ENCODE measurements at places on chromosomes 2 and 18.

GRCh38 chr2:237217995-237218616, 132.4 kb downstream of the COPS8 start:
- no peak for DNase-seq

DNA sequence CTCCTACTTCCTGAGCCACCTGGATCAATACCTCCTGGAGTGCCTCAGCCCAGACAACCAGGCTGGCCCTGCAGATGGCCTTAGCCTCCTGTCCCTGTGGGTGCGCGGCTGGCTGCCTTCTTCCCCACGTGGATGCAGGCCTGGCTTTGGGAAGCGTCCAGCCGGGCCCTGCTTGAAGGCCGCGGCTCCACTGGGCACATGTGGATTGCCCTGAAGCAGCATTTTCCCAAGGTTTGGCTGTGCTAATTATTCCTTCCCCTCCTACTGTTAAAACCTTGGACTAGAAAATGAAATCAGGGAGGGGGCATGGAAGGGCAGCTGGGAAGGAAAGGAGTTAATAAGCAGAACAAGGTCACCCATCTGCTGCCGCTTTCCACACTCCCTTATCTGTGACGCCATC, 143.0 kb upstream of the GATA6 start:
- DNase-seq, result no peak

DNA sequence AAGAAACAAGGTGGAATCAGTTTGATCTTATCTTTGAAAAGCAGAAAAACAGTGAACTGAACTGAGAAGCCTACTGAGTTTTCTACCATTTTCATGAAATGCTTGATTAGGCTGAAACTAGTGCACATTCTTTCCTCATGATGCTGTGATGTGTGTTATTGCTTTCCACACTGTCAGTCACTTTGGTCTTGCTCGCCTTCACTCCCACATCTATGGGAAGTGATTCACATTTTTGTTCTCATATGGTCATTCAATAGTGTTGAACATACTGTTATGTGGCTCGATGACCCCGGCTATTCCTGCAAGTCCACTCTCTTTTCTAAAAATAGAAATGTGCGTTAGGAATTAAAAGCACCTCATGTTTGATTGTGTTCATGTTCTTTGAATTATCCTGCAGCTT, 129.7 kb downstream of the TGIF1 start:
- peak; percentile 51 for DNase-seq

- DNase-seq, result no peak
These were observed 261.9 kb upstream of the FSHR start for GRCh38 chr2:49416252-49416651.

DNA sequence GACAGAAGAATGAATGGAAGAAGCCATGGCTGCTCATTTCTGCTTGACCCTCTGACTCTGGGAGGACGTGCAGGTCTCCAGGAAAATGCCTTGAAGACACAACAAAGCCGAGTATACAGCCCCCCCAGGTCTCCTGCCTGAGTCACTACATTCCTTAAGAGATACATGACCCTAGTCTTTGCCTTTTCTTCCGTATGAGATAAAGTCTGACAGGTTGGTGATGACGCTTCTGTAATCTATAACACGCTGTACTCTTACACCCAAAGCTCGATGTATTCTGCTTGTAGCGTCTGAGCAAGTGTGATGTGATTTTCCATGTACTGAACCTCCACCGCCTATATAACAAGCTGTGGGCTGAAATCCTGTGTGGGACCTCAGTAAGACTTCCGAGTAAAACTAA, 77.3 kb downstream of the KCTD1 start:
- no peak for DNase-seq

DNA sequence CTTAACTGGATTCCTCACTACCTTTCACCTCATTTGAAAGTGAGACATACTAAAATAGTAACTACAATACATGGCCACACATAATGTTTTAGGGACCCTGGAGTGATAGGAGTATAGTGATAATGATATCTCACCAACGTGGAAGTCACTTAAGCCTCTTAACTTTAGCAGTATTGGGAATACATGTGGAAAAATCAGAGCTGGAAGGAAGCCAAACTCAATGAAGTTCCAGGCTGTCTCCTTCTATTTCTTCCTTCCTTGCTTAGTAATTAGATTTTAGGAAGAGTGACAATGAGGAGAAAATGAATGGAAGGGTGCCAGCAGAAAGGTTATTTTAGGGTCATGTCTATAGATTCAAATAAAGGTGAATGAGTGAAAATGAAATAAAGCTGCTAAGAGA, 387.3 kb downstream of the PLCL1 start:
- no peak for DNase-seq

- DNase-seq, result no peak
These were observed 204.2 kb upstream of the RBMS1 start for GRCh38 chr2:160697817-160698216.

DNA sequence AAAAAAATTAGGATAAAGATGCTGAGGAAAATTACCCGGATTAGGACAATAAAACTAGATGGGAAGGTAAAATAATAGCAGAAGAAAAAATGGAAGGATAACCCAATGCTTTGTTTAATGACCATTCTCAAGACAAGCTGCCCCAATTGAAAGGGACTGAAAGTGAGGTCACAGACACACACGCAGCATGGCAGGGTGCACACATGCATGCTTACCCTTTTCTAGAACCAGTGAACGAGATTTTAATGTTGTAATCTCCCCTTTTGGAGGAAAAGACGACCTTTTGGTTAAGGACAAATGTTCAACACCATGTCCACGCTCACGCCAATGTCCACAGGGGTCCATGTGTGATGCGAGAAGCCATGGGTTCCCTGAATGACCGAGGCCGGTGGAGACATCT, 70.9 kb downstream of the DDX1 start:
- DNase-seq, result no peak

- no peak for DNase-seq
These were observed 76.4 kb downstream of the AP1S3 start for GRCh38 chr2:223760838-223761502.

DNA sequence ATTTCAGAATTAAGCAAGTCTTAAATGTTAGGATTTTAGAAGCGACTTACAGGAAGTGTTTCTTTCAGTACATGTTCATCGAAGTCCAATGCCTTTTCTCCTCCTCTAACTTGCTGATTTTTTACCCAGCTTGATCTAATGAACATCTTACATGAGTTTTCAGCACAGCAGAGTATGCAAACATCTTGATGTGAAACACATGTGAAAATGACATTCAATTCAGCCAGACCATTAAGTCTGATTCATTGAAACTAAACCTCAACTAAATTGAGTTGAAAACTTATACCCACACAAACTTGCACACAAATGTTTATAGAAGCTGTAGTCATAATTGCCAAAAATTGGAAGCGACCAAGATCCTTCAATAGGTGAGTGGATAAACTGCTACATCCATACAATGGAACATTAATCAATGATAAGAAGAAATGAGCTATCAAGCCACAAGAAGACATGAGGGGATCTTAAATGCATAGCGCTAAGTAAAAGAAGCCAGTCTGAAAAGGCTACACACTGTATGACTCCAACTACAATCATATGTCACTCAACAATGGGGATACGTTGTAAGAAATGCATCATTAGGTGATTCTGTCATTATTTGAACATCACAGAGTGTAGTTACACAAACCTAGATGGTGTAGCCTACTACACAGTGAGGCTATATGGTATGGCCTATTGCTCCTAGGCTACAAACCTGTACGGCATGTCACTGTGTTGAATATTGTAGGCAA, 18.5 kb downstream of the PSTPIP2 start:
- peak; percentile 72 for DNase-seq

DNA sequence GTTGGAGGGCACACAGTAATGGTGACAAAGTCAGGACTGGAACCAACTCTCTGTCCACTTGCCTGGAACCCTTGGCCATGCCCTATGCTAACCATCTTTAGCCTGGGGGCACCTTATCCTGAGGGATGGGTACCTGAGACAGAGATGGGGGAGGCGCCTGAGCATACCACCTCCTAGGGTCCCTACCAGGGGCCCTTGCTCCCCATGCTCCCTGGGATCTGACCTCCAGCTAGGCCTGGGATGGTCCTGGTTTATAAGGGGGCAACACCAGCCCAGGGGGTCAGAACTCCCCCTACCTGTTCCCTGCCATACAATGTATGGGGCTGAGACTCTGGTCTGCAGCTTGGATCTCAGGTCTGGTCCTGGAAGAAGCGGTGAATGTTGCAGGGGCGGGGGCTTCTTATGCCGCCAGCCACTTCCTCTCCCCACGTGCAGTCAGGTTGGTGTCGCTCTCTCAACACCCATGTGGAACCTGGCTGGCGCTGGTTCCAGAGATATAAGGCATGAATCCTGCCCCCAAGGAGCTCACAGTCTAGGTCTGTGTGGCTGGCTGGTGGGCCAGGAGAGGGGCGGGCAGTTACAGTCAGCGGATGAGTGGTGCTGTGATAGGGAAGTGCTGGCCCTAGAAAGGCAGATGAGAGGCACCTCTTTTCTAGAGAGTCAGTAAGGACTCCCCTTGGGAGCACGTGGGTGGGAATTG, 3.8 kb upstream of the TOGARAM2 start:
- no peak for DNase-seq

DNA sequence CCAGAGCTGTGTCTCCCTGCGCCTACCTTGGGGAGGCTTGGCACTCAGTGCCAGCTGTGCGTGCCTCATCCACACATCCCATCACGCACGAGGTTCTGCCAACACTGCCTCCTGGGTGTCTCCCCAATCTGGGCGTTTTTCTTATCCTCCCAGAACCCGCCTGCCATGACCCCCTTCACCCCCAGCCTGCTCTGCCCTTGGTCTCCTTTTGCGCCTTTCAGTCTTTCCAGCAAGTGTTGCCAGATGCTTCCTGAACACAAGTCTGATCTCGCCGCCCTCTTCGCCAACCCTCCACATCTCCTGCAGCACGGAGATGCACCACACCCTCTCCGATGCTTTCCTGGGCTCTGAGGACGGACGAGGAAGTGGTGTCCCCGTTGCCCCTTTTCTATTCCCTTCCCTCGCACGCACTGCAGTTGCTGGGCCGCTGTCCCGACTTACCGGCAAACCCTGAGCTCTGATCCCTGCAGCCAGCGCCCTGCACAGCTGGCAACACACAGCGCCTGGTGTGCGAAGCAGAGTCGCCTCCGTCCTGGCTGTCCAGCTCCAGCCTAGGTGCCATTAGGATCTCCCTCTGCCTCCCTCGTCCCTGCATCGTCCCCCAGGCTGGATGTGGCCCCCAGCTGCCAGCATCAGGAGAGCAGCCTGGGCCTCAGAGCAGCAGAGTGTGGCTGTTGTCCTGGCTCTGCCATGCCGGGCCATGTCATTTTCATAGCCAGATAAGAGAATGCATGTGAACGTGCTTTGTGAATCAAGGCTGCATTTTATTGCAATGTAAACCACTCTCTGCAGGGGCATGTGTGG, 22.6 kb upstream of the ALLC start:
- DNase-seq, result no peak

DNA sequence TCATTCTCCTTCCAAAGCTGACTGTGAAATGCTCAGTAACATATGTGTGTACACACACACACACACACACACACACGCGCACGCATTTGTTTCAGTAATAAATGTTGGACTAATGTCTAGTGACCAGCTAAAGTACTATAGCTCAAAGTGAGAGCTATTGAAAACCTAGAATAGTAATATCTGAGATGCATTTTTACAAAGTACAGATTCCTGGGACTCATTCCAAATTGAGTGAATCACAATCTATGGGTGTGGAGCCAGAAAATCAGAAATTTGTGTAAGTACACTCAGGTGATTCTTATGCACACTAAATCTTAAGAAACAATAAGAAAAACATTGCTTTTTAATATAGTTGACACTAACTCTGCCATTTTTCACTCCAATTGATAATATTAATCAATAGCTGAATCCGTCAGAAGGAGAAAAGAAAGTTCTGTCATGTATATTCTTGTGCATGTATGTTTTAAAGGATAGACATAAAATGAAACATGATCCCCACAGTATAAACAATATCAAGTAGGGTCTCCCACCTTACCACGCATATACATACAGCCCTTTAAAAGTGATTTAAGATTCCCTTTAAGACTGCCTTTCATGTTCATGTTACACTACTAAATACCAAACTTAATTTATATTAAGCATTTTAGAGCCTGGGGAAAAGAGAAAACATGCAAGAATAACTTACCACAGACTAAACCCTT, 123.5 kb downstream of the ATAD2B start:
- peak; percentile 57 for DNase-seq

DNA sequence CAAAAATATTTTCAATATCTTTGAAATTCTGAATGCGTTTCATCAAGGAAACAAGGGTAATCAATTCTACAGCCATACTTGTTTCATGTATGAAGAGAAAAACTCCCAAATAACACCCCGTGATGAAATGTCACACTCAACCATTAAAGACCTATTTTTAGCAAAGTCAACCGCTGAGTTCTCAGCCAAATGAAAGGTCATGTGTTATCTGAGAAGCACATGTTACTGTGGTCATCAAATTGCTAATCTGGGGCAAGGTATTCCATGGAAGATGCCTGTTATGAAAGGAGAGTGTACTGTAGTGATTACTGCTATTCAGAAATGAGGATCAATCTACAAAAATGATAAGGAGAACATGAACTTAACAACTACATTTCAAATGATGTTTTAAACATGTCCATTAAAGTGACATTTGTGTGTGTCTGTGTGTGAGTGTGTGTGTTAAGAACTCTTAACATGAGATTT, 126.7 kb downstream of the BCL2 start:
- DNase-seq, result no peak

DNA sequence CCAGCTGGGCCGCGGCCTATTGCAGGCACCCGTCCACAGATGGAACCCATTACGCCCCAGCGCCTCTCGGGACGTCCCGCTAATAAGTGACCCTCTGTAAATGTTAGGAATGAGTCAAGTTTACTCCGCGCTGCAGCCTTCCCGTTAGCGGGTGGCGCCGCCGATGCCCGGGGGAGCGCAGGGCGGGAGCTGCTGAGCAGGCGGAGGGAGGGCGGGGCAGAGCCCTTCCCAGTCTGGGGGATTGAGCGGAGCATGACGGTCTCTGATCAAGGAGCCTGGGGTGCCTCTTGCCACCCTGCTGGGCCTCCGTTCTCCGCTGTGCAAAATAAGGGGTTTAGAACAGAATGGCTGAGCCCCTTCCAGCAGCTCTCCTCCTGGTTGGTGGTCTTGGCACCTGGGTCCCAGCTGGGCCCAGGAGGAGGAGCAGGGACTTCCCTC, 10.5 kb downstream of the CROCC2 start:
- peak; percentile 90 for DNase-seq

- peak; percentile 21 for DNase-seq
These were observed 32.6 kb upstream of the SLC40A1 start for GRCh38 chr2:189613077-189613636.

DNA sequence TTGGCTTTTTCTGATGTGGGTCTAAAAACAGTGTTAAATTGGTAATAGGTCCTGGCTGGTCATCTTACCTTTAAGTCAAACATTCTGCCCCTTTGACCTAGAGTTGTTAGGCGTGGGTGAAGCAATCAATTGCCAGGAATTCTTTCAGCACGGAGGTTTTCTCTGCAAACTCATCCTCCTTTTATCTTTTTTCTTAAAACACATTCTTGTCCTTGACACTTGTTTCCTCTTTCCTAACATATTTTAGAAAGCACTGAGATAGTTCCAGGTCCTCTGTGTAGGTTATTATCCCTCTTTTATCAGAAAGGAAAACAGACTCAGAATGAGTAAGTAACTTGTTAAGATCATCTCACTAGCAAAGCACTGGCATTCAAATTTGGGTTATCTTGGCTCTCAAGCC, 18.6 kb upstream of the AP1S3 start:
- no peak for DNase-seq

Data from fibroblast of skin of left quadriceps (primary cell).